ENCODE measurements at places on chromosomes 3 and 15.

- no peak for DNase-seq
Measured at GRCh38 chr15:41263891-41264351, 32.9 kb downstream of the CHP1 start.

DNA sequence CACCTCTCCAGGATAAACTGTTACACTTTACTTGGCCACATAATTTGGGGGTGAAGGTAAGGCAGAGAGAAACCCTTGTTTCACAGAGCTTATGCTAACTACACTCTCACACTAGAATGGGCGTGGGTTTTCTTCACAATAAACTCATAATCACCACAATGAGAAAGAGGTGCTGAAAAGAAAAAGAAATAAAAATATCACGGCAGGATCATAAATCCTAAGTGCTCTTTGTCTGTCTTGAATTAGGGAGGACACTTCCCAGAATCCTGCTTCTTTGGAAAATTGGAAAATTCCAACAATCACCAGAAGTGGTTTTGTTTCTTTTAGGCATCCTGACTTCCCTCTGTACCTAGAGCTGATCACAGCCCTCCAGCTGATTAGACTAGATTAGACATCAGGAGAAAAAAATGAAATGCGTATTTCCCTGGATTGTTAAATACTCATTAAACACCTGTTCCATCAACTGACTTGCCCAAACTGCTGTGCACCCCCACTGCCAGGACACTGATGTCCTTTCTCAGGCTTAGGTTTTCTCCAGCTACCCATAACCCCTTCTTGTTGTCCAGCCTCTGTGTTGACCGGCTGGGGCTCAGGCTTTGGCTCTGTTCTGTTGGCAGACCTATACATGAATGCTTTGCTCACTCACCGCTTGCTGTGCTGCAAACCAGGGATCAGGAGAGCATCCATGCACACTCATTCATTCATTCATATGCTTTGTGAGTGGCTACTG is 41.6 kb upstream of the ACKR4 start:
- no peak for DNase-seq

GRCh38 chr3:194030372-194030771 is 105.6 kb upstream of the HES1 start:
- no peak for DNase-seq

- DNase-seq: no peak
Measured at GRCh38 chr3:51999846-52000245, 4.2 kb upstream of the RPL29 start.

DNA sequence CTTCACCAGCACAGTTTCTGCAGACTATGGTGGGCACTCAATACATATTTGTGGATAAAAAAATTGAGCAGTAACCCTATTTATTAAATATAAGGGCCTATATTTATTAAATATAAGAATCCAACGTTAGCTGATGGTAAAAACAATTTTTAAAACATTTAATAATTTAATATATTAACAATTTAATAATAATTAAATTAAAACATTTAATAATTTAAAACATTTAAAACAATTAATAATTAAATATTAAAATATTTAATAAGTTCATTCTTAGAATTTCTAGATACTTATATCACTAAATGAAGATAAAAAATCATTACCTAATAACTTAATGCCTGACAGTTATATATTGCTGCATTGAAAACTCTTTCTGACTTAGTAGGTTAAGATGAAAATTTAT is 880.2 kb upstream of the EPHA6 start:
- no peak for DNase-seq

DNA sequence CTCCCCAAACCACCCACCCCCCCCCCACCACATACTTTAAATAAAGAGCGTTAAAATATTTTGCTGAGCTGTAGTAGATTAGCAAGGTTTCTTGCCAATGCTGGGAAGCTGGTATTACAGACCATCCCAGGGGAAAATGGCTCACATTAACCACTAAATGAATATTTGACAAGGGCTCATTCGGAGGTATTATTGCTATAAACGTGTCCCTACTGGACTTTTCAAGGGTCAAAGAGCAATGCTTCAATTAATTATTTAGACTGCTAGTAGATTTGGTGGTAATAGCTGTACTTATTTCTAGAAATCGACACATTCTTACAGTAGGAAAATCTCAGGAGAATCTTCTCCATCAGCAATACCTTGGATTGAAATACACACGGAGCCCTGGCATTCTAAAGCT is 5.2 kb downstream of the SOX2 start:
- DNase-seq: no peak

GRCh38 chr3:20403986-20404740 is 218.2 kb upstream of the SGO1 start:
- no peak for DNase-seq

DNA sequence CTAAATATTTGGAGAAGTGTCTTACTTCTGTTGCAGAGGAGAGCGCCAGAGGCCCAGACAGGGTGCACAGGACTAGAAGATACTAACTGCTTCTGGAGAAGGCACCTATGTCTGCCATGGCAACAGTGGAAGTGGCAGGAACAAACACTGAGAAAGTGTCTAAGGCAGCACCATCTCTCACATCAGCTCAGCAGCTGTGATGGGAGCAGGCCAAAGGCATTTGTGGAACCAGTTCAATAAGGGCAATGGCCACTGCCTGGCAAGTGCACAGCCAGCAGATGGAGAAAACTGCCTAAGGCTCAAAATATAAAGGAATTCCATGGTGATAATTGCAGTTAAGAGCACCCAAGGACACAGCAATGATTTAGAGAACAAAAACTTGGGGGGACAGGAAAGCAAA is 563.0 kb upstream of the CCDC54 start:
- no peak for DNase-seq

- DNase-seq: no peak
Measured at GRCh38 chr3:4322635-4323034, 19.5 kb downstream of the SETMAR start.

- no peak for DNase-seq
Measured at GRCh38 chr3:191076903-191077552, 122.0 kb upstream of the OSTN start.

DNA sequence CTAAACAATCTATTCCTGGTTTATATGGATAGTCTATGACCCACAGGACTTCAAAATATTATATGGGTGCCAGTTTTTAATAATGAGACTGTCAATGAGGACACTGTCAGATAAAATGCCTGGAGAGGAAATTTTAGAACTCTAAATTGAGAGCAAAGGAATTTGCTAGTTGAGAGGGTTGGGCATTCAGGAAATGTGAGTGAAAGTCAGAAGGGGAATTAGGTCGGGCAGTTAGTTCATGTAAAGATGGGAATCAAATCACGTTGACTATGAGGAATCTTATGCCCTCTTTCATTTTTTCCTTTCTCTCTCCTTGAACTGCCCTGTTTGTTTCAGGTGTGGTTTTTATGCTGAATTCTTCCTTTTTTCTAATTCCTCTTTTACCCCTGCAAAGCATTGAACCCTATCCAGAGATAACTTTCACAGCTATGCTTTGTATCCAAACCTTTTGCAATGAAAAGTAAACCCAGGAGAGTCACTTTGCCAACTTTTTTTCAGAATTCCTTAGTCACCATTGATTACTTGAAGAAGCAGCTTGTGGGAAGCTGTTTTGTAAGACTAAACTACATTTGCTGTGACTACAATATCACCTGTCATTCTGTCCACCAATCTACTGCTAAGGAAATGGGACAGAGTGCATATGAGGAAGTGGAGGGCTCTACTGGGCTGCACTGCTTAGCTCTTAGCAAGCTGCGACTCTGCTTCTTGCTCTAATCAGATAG is 27.8 kb downstream of the CHP1 start:
- DNase-seq: no peak

DNA sequence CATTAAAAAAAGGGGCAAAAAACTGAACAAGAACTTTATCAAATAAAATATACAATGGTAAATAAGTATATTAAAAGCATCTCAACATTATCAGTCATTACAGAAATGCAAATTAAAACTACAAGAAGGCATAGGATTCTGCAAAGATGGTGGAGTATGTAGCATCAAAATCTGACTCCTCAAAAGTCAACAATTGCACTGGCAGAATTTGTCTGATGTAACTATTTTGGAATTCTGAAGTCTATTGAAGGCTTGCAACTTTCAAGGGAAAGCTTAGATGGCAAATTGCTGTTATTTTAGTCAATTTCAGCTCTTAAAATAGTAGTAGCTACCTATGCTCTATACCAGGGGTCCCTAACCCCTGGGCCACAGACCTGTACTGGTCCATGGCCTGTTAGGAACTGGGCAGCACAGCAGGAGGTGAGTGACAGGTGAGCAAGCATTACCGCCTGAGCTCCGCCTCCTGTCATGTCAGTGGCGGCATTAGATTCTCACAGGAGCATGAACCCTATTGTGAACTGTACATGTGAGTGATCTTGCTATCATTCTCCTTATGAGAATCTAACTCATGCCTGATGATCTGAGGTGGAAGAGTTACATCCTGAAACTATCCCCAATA is 107.6 kb downstream of the TGFBR2 start:
- DNase-seq: no peak

GRCh38 chr3:98406034-98406433 is 15.6 kb downstream of the OR5K3 start:
- DNase-seq: no peak

- no peak for DNase-seq
Measured at GRCh38 chr15:64813075-64813474, 12.4 kb downstream of the PIF1 start.

GRCh38 chr3:52433996-52434479 is 10.9 kb downstream of the SEMA3G start:
- no peak for DNase-seq

DNA sequence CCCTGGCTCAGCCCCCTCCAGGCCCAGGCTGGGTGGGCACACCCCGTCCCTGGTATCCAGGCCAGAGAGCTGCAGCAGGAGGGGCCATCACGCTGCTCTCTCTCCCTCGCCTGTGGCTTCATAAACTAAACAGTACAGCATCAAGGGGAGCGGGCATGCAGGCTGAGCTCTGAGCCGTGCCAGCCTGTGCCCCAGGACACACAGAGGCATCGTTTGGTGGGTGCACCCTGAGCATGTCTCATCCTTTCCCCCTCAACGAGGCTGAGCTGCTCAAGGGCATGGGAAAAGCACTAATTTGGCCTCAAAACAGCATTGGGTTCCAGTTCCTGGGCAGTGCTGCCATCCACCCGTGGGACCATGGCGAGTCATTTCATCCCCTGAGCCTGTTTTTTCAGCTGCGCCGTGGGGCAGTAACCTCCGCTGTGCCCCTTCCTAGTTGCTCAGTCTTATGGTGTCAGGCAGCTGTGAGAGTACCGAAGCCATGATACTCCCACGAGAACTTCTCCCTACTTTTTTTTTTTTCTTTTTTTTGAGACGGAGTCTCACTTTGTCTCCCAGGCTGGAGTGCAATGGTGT is 79.6 kb downstream of the CPN2 start:
- peak; percentile 55 for DNase-seq

- DNase-seq: no peak
Measured at GRCh38 chr3:75978686-75979085, 193.3 kb upstream of the ZNF717 start.

- no peak for DNase-seq
Measured at GRCh38 chr15:41979493-41980266, 7.3 kb upstream of the EHD4 start.

- DNase-seq: no peak
Measured at GRCh38 chr3:167162083-167162482, 218.0 kb downstream of the ZBBX start.

- DNase-seq: no peak
Measured at GRCh38 chr3:169969174-169970095, 2.8 kb downstream of the SEC62 start.

GRCh38 chr3:180332608-180333007 is 269.4 kb upstream of the TTC14 start:
- no peak for DNase-seq

All from A172 (cell line).